Midbrain (tissue), 1 donor: ENCODE measurements at places on chromosomes 7 and 10.

GRCh38 chr7:17802056-17802455 is 138.2 kb downstream of the SNX13 start:
- DNase-seq, result no peak

GRCh38 chr7:157271991-157272324 is 64.8 kb upstream of the DNAJB6 start:
- DNase-seq, result peak; percentile 35

- no peak for DNase-seq
Observed at GRCh38 chr10:101054351-101054750, 7.4 kb upstream of the KAZALD1 start.

GRCh38 chr10:112758961-112759360 is 191.1 kb upstream of the TCF7L2 start:
- no peak for DNase-seq

- DNase-seq, result no peak
Observed at GRCh38 chr10:28690545-28690944, 13.2 kb downstream of the BAMBI start.

- DNase-seq, result no peak
Observed at GRCh38 chr7:376306-377079, 86.5 kb downstream of the FOXL3 start.

DNA sequence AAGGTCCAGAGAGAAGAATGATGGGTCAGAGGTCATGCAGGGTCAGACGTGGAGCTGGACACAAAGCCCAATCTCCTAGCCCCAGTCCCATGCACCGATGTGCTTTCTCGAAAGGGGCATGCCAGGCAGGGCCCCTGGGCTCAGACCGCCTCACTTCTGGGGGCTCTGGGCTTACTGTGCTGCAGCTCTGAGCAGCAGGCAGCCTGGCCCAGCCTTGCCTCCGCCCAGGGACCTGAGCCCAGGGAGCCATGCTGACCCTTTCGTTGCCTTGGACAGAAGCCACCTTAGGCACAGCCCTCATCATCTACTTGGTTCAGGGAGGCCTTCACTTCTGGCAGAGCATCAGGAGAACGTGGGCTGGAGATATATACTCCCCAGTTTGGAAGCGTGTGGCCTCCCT is 161.2 kb downstream of the GRK5 start:
- DNase-seq, result no peak

GRCh38 chr10:74039561-74040145 is 41.7 kb downstream of the VCL start:
- peak; percentile 23 for DNase-seq

- DNase-seq, result no peak
Observed at GRCh38 chr7:152909683-152910544, 150.4 kb downstream of the ACTR3B start.
